Mammary epithelial cell (primary cell): ENCODE measurements at places on chromosomes 3 and 15.
A peak's percentile ranks its signal among the peaks of the same experiment; 100 is the strongest.

DNA sequence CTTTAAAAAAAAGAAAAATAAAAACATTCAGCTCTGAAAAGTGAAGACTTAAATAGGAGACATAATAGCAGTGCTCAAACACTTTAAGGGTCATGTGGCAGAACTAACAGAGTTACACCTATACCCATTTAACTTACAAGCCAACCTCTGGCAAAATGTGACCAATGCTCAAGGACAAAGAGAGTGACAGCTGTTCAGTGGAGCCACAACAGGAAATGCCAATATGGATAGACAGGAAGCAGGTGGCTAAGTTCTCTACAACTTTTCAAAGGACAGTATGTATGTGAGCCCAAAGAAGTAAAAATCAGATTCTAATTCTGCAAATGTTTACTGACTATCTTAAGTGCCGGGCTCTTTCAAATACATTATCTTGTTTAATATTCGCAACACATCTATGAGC lies 3.4 kb downstream of the TMCC1 start:
- DNase-seq, result no peak

DNA sequence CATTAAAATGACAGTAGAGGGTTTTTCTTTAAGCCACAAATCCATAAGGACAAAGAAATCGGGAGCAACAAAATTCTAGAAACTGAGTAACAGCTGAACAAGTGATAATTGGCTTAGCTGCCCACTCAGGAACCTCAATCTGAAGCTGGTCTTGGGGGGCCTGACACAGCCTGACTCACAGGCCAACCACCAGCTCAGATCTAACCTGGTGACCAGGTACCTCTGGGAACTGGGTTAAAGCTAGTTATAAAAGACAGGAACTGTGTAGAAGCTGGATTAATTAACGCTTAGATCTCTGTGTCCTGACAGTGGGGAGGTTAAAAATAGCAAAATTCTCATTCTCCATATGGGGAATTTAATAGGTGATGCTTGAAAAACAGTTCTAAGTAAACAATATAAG lies 161.9 kb downstream of the PLCL2 start:
- no peak for DNase-seq

- DNase-seq, result no peak
These were observed 25.1 kb downstream of the ALDH1L1 start for GRCh38 chr3:126155280-126155640.

DNA sequence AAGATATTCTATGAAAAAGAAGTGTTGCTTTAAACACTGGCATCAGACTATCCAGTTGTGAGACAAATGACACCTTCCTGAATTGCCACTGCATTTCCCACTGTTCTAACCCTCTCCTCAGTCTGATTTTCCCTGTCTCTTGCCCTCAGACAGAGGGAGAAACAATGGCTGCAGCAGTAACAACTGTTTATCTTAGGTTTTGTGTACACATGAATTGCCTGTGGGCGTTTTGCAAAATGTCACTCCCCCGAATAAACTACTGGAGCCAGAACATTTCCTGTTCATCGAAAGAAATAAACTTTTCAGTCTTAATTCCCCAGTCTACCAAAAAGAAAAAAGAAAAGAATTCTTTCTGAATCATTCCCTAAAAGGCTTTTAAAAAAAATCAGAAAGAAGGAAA lies 155.1 kb downstream of the MAGI1 start:
- no peak for DNase-seq

- DNase-seq, result no peak
These were observed at the start of gene PAQR5 for GRCh38 chr15:69298697-69299441. TSS of gene PAQR5 (plus strand) at chr15:69298912. CDS start at chr15:69360081, 61,169 bp downstream.

- peak; percentile 2 for DNase-seq
These were observed 360.8 kb upstream of the PROK2 start for GRCh38 chr3:72145506-72146380.

GRCh38 chr3:143851331-143852017 lies 3.2 kb upstream of the SLC9A9 start:
- peak; percentile 79 for DNase-seq

- DNase-seq, result no peak
These were observed 642.3 kb downstream of the PLOD2 start for GRCh38 chr3:145518639-145519038.

DNA sequence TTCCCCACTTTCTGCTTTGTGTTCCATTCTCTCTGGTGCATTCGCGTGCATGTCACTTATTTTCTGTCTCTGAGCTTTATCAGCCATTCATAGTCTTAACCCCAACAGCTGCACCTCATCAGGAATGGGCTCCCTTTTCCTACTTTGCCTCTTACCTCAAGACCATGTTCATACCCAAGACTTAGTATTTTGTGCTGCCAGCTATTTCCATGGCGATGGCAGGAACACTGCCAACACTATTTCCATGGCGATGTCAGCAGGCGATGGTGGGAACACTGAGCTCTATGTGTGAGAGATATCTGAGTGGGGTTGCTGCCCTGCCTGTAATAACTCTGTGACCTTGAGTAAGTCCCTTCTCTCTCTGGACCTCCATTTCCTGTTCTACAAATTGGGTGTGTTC lies 5.5 kb downstream of the ZNF35 start:
- no peak for DNase-seq

GRCh38 chr15:88255087-88255483 lies 1.5 kb downstream of the NTRK3 start:
- DNase-seq, result no peak

DNA sequence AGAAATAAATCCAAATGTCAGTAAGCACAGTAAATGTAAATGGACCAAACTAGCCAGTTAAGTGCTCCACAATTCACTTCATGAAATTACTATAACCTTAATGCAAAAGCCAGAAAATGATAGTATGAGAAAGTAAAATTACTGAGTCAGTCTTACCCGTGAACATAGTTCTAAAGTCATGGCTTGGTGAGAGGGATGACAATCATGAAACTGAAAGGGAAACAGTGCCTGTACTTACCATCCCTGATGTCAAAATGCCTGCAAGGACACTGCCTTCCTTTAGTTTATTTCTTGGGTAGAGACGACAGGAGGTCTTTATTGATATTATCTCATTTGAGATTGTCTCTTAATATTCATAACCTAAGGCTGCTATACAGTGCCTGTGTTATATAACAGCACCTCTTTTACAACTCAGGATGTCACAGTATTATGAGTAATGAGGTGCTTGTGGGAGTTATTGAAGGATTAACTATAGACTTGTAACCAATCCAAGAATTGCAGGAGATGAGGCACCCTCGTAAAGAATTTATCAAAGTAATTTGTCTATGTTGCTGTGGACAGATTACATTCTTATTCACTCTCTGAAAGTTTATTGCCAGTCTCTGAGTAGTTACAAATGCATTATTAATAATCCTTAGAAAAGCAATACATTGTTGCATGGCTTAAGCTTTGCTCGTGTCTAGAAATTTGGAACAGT lies 142.9 kb upstream of the BFSP2 start:
- DNase-seq, result peak; percentile 43

DNA sequence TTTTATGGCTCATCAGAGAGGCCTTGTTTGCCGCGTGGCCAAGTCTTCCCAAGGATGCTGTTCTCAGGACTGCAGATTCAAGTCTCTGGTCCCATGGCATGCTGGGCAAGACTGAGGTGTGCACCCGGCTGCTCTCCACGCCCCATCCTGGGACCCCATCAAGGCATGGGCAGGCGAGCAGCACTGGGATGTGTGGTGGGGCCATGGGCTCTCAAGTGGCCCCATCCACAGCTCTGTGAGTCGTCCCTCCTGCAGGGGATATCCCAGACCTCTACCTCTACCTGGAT lies 13.1 kb upstream of the GP9 start:
- no peak for DNase-seq

DNA sequence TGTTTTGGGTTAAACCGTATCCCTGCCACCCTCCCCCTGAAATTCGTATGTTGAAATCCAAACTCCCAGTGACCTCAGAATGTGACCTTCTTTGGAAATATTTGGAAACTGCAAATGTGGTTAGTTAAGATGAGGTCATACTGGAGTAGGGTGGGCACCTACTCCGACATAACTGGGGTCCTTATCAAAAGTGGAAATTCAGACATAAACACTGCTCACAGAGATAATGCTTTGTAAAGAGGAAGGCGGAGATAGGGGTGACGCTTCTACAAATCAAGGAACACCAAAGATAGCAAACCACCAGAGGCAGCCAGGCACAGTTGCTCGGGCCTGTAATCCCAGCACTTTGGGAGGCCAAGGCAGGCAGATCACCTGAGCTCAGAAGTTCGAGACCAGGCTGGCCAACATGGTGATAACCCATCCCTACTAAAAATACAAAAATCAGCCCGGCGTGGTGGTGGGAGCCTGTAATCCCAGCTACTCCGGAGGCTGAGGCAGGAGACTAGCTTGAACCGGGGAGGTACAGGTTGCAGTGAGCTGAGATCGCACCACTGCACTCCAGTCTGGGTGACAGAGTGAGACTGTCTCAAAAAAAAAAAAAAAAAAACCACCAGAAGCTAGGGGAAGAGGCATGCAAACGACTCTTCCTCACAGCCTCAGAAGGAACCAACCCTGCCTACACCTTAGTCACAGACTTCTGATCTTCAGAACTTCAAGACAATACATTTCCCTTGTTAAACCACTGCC lies 51.1 kb upstream of the CHD2 start:
- no peak for DNase-seq

DNA sequence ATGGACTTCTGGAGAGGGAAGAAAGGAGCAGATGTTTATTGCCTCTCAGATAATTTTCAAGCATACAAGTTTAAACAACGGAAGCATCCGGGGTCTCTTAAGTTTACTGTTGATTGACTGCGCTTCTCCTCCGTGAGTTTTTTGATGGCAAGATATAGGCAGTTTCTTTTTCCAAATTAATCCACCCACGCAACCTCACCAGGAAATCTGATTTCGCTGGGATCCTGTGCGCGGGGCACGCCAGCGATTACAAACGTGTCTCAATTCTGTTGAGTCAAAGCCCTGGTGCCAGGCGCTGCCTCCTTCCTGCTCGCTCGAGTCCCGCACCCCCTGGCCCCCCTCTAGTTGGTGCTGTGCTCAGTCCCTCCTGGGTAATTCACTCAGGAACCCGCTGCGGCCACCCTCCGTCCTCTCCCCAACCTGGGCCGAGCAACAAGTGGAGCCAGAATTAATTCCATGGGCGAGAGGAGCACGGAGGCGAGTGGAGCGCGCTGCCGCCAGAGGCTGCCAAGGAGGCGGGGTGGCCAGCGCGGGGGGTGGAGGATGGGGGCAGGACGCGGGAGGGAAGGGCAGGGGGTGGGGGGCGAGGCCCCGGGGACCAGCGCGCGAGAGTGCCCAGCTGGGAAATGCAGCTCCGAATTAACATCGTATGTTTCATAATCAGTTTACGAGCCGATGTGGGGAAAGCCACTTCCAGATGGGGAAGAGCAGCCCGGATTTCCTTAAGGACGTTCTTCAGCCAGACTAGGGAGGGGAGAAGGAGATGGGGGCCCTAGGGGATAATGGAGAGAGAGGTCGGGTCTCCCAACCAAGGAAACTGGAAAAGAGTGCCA lies 6.0 kb downstream of the WNT5A start:
- DNase-seq, result no peak

GRCh38 chr3:118536764-118537163 lies 497.9 kb downstream of the IGSF11 start:
- peak; percentile 94 for DNase-seq

GRCh38 chr15:34754171-34754601 lies 612 bp downstream of the GJD2 start:
- DNase-seq, result no peak

- DNase-seq, result no peak
These were observed 62.6 kb downstream of the AQP9 start for GRCh38 chr15:58200739-58201138.

- no peak for DNase-seq
These were observed 73.2 kb upstream of the DLG1 start for GRCh38 chr3:197371591-197372046.

DNA sequence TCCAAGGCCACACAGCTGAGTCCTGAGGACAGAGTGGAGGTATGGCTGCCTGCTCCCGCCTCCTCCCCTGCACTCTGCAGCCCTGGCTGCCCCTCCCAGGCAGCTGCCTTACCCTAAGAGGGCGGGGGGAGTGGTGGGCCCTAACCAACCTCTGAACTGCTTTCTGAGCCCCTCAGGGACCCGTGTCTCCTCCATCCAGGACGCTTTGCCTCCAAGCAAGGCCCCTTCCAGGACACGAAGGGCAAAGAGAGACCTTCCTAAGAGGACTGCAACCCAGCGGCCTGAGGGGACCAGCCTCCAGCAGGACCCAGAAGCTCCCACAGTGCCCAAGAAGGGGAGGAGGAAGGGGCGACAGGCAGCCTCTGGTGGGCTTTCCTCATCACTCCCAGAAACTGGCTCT lies 7.6 kb downstream of the NEIL1 start:
- no peak for DNase-seq

DNA sequence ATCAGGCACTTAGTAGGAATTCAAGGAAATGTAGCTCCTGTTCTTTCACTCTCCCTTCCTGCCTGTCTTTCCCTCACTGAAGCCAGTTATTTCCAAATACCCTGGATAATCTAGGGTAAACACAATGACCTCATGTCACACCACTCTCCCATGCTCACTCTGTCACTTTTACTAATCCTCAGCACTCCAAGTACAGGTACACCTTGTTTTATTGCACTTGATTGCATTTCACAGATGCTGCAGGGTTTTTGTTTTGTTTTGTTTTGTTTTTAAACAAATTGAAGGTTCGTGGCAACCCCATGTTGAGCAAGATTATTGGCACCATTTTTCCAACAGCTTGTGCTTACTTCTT lies 40.8 kb downstream of the PPM1L start:
- DNase-seq, result no peak

DNA sequence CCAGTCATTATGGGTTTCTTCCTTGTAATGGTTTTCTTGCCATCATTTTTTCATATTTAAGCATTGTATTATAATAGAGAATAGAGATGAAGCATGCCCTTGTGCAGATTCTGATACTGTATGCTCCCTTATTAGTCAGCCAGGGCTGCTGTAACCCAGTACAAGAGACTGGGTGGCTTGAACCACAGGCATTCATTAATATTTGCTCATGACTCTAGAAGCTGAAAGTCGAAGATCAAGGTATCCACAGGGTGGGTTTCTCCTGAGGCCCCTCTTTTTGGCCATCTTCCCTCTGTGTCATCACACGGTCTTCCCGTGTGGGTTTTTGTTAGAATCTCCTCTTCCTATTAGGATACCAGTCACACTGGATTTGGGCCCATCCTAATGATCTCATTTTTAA lies 74.5 kb downstream of the FOXP1 start:
- no peak for DNase-seq

DNA sequence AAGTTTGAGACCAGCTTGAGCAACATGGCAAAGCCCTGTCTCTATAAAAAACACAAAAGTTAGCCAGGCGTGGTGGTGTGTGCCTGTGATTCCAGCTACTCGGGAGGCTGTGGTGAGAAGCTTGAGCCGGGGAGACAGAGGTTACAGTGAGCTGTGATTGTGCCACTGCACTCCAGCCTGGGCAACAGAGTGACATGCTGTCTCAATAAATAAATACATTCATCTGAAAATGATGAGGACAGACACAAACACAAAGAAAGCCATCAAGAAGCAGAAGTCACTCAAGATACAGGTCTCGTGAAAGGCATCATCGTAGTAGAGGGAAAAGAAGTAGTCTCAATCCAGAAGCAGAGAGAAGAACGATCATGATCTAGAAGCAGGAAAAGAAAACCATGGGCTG lies 18.1 kb downstream of the AP3S2 start:
- DNase-seq, result no peak

DNA sequence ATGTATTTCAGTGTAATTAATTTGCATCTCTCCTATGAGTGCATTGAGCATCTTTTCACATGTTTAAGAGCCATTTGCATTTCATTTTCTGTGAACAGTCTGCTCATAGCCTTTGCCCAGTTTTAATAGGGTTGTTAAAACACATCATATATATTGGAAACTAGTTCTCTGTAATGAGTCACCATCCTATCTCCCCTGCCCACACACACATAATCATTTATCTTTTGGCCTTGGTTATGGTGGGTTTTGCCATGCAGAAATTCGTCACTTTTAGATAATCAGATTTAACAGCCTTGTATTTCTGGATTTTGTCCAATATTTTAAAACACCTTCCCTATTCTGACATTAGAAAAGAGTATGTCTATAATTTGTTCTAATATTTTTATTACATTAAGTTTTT lies 11.9 kb upstream of the CHRM5 start:
- no peak for DNase-seq
